ENCODE measurements at places on chromosomes 12 and 14. TPM values are rescaled to one million over a fixed set of nuclear protein-coding genes. Genes with fewer than 3 reads are reported as not detected.

SRGAP1 gene
- total RNA-seq: 2.3 TPM

PRB3 gene
- total RNA-seq: not detected

RD3L gene
- total RNA-seq: 30.7 TPM

TUNAR gene
- total RNA-seq: not detected

AMDHD1 gene
- total RNA-seq: 0.47 TPM

MGAT2 gene
- 12.0 TPM for total RNA-seq

CCNB1IP1 gene
- 53.9 TPM for total RNA-seq
